ENCODE measurements at places on chromosomes 4 and X.

DNA sequence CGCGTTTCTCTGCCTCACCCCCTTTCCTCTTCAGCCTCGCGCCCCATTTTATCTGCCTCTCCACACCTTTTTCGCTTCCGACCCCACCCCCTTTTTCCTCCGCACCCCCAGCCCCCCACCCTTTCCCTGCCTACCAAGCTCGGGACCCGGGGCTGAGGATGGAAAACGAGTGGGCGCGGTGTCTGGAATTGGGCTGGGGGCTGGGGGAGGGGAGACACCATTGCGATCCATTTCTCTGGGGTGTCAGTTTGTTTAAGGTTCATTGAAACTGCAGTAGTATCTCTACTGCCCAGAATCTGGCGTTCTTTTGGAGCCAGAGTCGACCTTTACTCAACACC, 707 bp downstream of the SLC9A6 start:
- no peak for DNase-seq

DNA sequence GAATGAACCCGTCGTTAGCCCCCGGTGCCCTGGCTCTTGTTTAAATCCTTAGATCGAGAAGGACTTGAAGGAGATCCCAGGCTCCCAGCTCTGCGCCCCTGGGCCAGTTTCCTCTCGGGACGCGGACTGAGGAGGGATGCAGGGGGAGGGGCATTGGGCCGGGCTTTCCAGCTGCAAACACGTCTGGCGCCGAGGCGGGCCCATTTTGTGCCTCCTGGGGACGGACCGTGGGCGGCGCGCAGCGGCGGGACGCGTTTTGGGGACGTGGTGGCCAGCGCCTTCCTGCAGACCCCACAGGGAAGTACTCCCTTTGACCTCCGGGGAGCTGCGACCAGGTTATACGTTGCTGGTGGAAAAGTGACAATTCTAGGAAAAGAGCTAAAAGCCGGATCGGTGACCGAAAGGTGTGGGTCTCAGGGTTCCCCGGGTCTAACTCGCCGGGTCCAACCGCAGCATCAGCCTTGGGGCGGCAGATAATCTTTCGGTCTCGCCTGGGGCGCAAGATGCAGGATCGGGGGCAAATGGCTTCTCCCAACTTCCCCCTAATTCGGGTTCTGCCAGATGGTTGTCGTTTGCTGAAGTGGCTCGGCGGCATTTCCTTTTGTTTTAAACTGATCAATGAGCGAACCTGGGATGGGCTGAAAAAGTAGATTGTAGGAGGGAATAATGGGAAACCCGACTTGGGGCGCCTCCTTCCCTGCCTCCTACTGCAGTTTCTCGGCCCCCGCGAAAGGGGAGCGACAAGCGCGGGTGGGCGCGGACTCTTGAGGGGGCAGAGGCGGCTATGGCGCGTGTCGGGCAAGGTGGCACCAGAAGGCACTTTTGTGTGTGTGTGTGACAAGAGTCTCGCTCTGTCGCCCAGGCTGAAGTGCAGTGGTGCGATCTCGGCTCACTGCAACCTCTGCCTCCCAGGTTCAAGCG, 2.9 kb downstream of the PDGFRA start:
- peak; percentile 55 for DNase-seq

- DNase-seq, result no peak
Observed at GRCh38 chrX:108224218-108224617, 132.6 kb downstream of the ATG4A start.

DNA sequence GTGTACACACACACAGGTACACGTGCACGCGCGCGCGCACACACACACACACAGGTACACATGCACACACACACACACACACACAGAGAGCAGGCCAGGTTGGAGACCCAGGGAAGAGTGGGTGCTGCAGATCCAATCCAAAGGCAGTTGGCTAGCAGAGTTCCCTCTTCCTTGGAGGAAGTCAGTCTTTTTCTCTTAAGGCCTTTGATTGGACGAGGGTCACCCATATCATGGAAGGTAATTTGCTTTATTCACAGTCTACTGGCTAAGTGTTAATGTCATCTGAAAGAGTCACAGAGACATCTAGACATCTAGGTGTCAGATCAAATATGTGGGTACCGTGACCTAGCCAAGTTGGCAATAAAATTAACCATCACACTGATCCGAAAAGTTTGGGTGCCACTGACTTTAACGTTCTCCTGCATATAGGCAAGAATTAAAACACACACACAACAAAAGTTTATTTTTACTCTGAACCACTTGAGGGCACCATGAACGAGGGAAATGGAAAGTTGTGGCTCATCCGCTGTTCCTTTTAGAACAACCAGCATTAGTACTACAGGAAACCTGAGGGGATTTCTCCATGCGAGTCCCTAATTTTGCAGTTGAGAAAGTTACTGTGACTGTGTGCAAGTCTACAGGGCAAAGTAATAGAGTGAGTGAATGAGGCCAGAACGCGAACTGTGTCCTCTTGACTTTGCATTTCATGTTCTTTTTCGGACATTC, 66.0 kb upstream of the STOX2 start:
- DNase-seq, result no peak

- DNase-seq, result no peak
Observed at GRCh38 chr4:128865132-128865531, 55.6 kb downstream of the JADE1 start.

DNA sequence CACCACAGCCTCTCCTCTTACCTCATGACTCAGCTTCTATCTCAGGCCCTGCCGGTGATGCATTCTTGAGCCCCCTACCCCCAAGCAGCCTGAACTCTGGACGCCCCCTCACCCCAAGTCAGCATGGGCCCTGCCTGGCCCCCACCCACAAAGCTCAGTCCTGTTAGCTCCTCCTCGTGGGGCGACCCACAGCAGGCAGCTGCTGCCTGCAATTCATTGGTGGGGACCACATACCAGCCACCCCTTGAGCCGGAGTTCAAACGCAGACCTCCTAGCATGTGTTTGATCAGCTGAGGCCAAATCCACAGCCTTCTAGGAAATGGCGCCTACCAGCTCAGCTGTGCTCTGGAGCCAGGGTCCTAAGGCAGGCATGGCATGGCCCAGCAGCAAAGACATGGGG, 111.8 kb downstream of the EFNB1 start:
- no peak for DNase-seq

DNA sequence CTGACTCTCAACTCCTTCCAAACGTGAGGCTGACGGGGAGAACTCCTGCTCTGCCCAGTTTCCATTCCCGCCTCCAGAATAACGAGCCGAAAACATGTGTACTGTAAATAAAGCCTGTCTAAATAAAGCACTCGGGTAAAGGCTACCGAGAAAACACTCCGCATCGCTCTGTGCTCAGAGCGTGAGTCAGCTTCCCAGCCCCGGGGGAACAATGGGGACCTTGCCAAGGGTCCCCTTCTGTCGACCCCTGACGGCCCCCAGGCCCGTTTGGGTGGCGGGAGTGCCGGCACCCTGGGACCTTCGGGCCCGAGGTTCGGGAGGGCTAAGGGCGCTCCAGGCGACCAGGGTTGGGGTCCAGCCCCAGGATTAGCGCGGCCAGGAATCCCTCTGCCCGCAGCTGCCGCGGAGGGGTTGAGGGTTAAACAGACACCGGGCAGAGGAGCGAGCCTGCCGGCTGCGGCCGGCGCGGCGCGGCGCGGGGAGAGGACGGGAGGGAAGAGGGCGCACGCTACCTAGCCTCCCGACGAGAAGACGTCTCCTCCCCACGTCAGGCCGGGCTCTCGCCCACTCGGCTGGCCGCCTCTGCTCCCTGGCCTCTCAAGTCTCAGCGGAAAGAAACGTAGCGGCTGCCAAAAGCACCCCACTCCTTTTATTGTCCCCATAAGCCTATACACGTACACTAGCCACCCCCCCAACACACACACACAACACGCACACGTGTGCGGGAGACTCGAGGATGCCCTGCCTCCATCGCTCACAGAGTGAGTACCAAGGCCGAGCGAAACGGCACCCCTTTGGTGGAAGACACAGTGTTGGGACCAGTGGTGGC, 85.5 kb downstream of the BCOR start:
- DNase-seq, result peak; percentile 55

- DNase-seq, result no peak
Observed at GRCh38 chr4:153620352-153620751, 63.7 kb upstream of the TLR2 start.

GRCh38 chr4:38788317-38788716, 5.5 kb upstream of the TLR10 start:
- no peak for DNase-seq

GRCh38 chr4:175935016-175935661, 123.1 kb upstream of the GPM6A start:
- DNase-seq, result no peak

DNA sequence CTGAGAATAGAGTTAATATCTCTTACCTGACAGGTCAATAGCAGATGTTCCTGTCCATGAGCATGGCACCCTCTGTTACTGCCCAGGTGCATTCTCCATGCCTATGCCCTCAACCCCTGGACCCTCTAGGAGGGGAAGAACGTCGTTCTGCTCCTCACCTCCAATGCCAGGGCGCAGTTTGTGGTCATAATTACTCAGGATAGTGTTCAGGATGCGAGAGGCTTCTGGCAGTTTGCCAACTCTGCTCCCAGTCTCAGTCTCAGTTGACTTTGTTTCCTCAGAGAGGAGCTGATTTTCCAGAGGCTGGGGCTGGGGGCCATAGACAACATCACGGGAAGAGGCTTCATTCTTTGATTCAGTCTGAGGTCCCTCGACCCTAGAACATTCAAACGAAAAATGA, 4.4 kb downstream of the GABRE start:
- no peak for DNase-seq

DNA sequence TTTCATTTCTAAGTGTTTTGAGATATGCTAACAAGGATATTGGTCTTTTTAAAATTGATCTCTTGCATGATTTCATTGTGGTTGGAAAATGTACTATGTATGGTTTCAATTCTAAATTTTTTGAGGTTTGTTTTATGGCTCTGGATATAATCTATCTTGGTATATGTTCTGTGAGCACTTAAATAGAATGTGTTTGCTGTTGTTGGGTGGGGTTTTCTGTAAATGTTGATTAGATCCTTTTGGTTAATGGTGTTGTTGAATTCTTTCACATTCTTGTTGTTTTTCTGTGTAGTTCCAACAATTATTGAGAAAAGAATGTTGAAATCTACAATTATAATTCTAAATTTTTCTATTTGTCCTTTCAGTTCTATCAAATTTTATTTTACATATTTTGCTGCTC, 42.6 kb upstream of the GNRHR start:
- DNase-seq, result no peak

GRCh38 chrX:38816155-38816554, 14.9 kb downstream of the MID1IP1 start:
- no peak for DNase-seq

- no peak for DNase-seq
Observed at GRCh38 chrX:117892469-117892868, 224.1 kb downstream of the KLHL13 start.

GRCh38 chrX:86711531-86712180, 563.4 kb downstream of the DACH2 start:
- DNase-seq, result no peak

- no peak for DNase-seq
Observed at GRCh38 chrX:87788976-87789375, 271.4 kb downstream of the KLHL4 start.

GRCh38 chr4:2964706-2965258, 1.4 kb downstream of the GRK4 start:
- DNase-seq, result no peak

DNA sequence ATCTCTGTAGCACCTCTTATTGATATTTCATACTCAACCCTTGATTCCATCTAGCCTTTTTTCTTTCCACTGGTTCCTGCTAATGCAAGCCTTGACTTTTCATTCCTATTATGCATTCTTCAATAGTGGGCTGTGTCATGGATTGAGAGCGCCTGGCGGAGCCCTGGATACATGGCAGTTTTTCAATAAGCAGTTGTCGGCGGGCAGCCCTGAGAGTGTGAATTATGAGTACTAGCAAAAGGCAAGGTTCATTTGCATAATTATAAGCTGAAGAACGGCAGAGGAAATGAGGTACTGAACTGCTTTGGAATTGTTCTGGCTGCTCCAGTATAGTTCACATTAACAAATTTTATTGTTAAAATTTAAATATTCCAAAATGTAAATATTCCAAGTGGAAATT, 339.7 kb upstream of the VCX start:
- no peak for DNase-seq

DNA sequence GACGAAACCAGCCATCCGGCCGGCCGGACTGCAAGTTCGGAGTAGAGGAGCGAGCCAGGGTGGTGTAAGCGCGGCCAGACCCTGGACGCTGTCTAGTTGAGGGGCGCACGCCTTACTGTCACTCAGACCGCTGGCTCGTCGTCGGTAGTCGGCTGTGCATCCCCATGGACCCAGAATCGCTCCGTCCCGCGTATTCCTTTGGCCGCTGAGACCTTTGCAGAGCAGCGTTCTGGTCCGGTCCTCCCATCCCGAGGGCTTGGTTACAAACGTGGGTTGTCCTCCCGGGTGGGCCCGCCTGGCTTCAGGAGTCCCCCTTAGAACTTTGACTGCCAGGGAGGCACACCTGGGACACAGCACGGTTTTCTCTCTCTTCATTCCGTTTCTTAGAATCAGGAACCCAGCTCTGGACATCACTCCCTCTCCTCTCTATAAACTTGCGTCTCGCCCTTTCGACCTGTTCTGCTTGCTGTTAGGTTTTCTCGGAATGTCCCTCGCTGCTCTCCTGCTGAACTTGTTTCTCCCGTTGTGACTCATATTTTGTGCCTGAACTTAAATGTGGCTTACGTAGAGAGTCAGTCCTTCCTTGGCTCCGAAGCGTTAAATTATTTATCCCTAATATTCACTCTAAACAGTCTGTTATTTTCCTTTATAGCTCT, 672 bp downstream of the PGM2 start:
- DNase-seq, result peak; percentile 67

DNA sequence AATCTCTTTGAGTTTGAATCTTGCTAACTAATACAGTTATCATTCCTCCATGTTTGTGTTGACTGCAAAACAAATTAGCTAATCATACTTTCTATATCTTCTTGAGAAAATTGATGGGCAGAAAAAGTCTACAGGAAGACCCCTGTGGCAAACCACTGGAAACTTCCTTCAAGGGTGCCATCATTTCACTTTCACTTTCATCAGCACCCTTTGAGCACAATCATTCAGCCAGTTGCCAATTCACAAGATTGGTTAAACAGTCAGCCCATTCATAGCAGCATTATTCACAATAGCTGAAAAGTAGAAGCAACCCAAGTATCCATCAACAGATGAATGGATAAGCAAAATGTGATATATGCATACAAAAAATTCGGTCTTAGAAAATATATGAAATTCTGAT, 101.5 kb downstream of the CCDC160 start:
- no peak for DNase-seq

GRCh38 chr4:4843635-4844291, 15.7 kb upstream of the MSX1 start:
- DNase-seq, result no peak

Measured in activated CD8-positive, alpha-beta memory T cell treated with anti-CD3 and anti-CD28 coated beads, Interleukin-2, amount 50 U/mL, for 48 hours (primary cell).